ENCODE measurements at places on chromosomes 1 and 21.

GRCh38 chr1:47435506-47436303 lies 2.1 kb upstream of the FOXD2 start:
- peaks cover 12% of the 10 kb centered on the region for H3K36me3 ChIP-seq
- H3K4me3 ChIP-seq: peak overlapping the region; percentile 95
- no peak overlapping the region for H3K27ac ChIP-seq
- H3K27me3 ChIP-seq: peaks cover 13% of the 10 kb centered on the region
- no peak for DNase-seq
- peaks cover 41% of the 10 kb centered on the region for H3K4me1 ChIP-seq

DNA sequence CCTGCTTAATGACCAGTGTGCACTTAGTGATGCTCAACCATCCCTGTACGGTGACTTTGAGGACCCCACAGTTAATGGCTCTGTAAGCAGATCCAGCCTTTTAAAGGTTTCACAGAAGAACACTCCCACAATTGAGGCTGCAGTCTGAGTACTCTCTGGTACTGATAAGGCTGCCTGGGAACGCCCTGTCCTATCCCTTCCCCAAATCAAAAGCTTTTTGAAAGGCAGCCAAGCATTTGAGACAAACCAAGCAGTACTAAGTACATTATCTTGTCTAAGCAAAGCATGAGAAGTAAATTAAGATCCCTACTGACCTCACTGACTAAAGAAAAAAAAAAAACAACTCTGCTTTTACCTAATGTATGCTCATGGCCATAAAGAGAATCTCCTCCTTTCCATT lies 60.7 kb downstream of the SH3GLB1 start:
- peaks cover 9% of the 10 kb centered on the region for H3K27me3 ChIP-seq
- H3K36me3 ChIP-seq: no peaks in the 10 kb centered on the region
- DNase-seq: no peak
- no peaks in the 10 kb centered on the region for H3K4me1 ChIP-seq
- H3K4me3 ChIP-seq: no peak overlapping the region

GRCh38 chr1:29209173-29209572 lies 21.6 kb downstream of the MECR start:
- no peaks in the 10 kb centered on the region for H3K27me3 ChIP-seq
- no peak overlapping the region for H3K27ac ChIP-seq
- H3K36me3 ChIP-seq: peaks cover 20% of the 10 kb centered on the region
- no peak for DNase-seq
- no peaks in the 10 kb centered on the region for H3K4me1 ChIP-seq

DNA sequence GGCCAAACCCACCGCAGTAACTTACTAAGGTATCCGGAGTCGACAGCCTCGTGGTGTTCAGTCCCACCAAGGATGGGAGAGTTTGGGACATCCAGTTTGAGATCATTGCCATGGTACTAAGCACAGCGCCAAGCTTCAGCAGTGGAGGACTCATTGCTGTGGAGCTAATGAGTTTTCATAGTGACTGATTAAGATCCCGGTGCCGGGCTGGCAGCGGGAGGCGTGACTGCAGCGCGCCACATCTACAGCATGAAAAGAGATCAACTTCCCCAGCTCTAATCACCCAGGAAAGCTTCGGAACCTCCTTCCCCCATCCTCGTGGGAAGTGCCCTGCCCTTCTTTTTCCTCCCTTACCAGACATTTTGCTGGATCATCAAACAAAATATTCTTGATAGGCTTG lies 149.9 kb downstream of the OLFM3 start:
- H3K36me3 ChIP-seq: no peaks in the 10 kb centered on the region
- no peaks in the 10 kb centered on the region for H3K4me1 ChIP-seq
- no peak for DNase-seq
- H3K27ac ChIP-seq: no peak overlapping the region

DNA sequence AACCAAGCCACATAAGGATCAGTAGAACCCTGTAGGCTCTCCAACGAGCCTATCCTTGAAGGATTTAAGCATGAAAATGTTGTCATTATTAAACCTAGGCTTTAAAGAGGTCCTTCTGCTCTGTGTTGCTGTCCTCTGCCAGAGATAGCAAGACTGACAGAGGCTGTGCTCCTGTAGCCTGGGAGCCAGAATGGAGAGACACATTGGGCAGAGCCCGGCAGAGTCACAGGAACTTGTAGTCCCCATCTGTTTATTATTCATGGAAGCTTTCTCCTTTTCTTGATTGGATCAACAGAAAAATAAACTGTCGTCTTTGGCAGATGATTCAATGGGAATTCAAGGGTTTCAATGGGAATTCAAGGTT lies 19.2 kb upstream of the SLAMF1 start:
- H3K4me3 ChIP-seq: peak overlapping the region; percentile 68
- H3K36me3 ChIP-seq: peaks cover 13% of the 10 kb centered on the region
- DNase-seq: no peak
- no peaks in the 10 kb centered on the region for H3K27me3 ChIP-seq
- peaks cover 84% of the 10 kb centered on the region for H3K4me1 ChIP-seq

GRCh38 chr1:54287176-54287650 lies 87.2 kb downstream of the MRPL37 start:
- H3K4me3 ChIP-seq: peak overlapping the region; percentile 3
- H3K4me1 ChIP-seq: peaks cover 81% of the 10 kb centered on the region
- peak overlapping the region; percentile 85 for H3K27ac ChIP-seq
- peak; percentile 87 for DNase-seq
- no peaks in the 10 kb centered on the region for H3K27me3 ChIP-seq

Measured in activated CD4-positive, alpha-beta memory T cell treated with anti-CD3 and anti-CD28 coated beads for 36 hours (primary cell).